ENCODE measurements at places on chromosomes 4 and X.

DNA sequence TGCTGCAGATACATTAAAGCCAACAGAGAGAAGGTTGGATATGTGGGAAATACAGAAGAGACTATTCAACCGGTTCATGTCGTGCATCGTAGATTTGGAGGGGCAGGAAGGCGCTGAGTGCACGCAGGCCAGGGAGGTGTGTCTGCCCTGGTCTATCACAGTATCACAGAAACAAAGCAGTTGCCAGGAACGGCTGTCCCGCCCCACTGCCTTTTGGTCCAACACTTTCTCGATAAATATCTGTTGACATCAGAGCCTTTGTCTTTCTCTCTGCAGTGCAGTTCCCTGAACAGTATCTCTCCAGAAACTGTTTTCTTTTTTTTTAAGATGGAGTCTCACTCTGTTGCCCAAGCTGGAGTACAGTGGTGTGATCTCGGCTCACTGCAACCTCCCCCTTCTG, 151.1 kb upstream of the BCOR start:
- DNase-seq, result no peak

DNA sequence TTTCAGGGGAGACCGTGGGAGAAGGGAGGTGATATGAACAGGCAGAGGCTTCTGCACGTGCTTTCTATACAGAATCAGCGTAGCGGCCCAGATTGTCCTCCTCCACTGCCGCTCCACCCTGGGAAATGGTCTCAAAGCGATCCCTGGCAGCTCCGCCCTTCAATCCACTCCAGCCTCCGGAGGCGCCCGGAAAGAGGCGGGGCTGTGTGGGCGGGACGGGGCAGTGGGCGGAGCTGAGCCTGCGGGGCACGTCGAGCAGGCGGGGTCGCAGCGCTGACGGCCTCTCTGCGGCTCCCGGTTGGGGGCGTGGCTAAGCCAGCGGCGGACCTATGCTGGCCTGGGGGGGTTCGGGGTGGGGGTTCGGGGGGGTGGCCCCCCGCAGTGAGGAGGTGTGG, 210 bp upstream of the SMIM10L2A start:
- peak; percentile 64 for DNase-seq

- DNase-seq, result no peak
Observed at GRCh38 chr4:155675709-155676429, 9.2 kb downstream of the GUCY1A1 start.

DNA sequence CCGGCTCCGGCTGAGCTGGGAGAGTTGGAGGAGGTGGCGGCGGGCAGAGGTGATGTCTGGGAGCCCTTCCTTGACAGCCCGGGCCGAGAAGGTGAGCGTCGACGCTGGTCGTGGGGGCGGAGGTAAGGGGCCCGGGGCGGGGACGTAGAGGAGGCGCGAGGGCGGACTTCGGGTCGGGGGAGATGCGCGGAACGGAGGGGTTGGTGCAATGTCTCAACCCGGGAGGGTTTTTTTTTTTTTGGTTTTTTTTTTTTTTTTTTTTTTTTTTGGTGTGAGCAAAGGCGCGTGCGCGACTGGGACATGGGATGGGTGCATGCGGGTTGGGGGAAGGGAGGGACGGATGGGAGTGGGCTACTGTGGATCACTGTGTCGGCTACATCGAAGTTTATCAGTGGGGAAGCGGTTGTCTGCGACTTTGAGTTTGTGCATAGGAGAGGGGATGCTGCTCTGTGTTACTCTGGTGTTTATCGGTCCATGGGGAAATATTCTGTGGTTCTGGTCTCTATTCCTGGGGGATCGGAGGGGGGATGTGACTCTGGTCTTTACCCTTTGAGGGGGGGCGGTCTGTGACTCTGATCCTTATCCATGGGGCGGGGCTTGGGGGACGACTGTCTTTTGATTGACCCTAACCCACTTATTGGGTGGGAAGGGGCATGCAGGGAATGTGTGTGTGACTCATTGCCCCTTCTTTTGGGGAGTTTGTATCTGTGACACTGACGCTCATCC, 537 bp downstream of the RBM10 start:
- DNase-seq, result no peak

- DNase-seq, result no peak
Observed at GRCh38 chrX:12443534-12444098, 305.3 kb downstream of the FRMPD4 start.

GRCh38 chr4:113810906-113811305, 49.4 kb upstream of the CAMK2D start:
- DNase-seq, result no peak

GRCh38 chr4:59387759-59388758, 1812.1 kb upstream of the ADGRL3 start:
- DNase-seq, result no peak

GRCh38 chr4:128782076-128782715, 27.3 kb upstream of the JADE1 start:
- DNase-seq, result no peak

DNA sequence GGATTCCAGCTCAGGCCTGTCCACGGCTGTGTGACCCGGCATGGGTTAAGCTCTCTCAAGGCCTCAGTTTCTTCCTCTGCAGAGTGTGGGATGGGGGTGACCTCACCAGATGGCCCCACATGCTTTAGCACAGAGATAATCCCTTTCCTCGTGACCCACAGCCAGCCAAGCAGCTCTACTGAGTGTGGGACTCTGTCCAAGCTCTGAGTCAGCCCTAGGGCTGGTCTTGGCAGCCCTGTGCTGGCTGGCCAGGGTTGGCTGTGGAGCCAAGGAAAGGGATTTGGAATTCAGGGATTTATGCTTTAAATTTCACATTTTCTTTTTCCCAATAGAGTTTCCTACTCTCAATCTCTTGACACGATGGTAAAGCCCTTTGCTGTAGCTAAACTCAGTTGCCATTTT, 19.7 kb upstream of the SPON2 start:
- peak; percentile 84 for DNase-seq

- DNase-seq, result no peak
Observed at GRCh38 chr4:15250021-15250441, 177.8 kb upstream of the C1QTNF7 start.

DNA sequence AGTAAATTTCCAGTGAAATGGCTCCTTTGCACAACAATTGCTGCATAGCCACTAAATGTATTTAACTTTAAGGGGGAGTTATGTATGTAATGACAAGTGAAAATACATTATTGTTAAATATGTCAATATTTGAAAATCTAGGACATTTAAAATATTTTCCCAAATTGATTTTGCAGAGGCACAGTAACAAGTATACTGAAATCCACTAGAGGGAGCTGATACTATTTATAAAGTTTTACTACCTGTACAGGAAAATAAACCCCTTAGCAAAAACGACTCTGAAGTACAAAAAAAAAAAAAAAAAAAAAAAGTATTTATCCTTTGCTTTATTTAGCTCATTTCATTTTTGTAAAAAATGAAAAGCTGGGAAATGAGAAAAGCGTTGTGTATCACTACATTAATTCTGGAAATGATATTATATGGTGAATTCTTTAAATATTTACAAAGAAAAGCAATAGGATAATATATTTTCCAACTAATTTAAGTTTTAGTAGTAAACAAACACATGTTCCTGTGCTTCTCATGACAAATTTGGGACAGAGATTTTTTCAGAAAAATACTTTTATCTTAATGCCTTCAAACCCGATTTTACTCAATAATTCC, 727.7 kb downstream of the DMD start:
- DNase-seq, result no peak

DNA sequence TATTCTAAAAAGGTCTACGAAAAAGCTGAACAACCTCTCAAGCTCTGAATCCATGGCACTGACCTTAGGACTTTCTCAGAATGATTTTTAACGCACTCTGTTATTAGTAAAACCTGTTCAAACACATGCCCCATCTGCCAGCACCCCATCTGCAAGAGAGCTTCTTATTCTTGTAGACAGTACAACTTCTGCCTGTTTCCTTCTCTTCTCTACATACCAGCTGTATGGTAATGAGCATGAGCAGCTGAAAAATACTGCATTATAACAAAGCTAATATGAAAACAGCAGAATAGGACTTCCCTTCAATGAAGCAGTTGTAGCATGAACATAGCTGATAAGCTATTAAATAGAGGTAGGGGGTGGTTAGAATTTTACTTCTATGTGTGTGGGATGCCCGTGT, 167.9 kb downstream of the FBXW7 start:
- DNase-seq, result no peak

DNA sequence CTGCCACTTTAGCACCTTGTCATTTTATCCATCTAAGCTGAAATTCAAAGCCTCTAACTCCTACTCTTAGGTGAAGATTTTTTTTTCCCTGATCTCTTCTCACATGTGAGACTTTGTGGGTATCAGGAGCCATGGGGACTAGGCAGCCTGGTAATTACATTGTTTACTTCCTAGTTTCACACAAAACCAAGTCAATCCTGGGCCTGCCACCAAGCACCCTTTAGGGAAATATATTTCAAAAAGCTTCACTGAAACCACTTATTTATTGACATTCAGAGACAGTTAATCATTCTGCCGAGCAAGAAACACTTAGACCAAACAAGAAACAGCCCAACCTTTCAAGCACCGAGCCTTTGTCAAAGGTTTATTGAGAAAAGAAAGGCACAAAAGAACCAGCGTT, 200.0 kb downstream of the RELL1 start:
- DNase-seq, result no peak

DNA sequence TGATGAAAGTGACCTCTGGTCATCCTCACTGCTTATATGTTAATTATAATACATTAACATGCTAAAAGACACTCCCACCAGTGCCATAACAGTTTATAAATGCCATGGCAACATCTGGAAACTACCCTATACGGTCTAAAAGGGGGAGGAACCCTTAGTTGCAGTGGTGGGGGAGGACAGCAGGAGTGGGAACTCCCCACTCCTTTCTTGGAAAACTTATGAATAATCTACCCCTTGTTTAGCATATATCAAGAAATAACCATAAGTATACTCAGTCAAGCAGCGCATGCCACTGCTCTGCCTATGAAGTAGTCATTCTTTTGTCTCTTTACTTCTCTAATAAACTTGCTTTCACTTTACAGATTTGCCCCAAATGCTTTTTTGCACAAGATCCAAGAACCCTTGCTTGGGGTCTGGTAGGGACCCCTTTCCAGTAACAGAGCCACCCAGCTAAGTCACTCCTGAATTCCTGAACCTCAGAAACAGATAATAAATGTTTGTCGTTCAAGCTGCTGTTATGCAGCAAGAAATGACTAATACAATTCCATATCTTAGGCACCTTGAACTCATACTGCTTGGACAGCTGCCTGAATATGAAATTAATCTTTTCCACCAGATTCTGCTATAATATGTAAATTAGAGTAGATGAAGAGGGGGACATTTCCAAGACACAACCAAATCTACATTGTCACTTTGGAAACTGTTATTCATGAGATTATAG, 14.4 kb upstream of the REPS2 start:
- DNase-seq, result no peak

DNA sequence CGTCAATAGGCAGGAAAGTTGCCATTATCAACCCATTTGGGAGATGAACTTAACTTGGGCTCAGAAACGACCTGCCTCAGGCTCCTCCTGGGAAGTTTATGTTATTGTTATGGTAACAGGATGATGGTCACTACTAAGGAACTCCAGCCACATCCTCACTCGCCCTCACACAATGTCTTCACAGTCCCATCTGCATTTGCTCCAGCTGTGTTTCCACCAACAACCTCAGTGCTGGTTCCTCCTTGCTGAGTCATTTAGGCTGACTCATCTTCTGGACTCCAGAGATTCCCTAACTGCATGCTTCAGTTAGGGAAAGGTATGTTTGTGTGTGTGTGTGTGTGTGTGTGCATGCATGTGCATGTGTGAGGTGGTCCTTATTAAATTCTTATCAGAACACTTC, 293.4 kb upstream of the BOD1L1 start:
- peak; percentile 21 for DNase-seq

GRCh38 chrX:47507153-47507867, 24.3 kb upstream of the ZNF41 start:
- no peak for DNase-seq

GRCh38 chrX:119427024-119427794, 28.1 kb downstream of the SLC25A43 start:
- DNase-seq, result no peak

DNA sequence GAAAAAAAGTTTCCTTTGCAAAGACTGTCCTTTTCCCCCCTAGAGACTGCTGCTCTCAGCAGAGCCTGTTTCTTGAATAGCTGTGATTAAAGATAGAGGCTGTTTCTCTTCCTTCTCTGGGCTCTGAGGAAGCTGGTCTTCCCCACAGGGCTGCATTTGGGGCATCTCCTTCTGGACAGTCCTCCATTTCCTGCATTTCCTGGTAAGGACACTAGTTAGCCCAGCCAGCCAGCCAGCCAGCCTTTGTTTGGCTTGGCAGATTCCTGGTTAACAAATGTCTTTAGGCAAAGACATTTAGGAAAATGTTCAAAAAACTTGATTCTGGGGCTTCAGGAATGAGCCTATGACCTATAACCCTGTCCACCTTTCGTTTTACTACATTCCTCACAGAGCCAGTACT, 34.0 kb upstream of the PLAC1 start:
- DNase-seq, result no peak

DNA sequence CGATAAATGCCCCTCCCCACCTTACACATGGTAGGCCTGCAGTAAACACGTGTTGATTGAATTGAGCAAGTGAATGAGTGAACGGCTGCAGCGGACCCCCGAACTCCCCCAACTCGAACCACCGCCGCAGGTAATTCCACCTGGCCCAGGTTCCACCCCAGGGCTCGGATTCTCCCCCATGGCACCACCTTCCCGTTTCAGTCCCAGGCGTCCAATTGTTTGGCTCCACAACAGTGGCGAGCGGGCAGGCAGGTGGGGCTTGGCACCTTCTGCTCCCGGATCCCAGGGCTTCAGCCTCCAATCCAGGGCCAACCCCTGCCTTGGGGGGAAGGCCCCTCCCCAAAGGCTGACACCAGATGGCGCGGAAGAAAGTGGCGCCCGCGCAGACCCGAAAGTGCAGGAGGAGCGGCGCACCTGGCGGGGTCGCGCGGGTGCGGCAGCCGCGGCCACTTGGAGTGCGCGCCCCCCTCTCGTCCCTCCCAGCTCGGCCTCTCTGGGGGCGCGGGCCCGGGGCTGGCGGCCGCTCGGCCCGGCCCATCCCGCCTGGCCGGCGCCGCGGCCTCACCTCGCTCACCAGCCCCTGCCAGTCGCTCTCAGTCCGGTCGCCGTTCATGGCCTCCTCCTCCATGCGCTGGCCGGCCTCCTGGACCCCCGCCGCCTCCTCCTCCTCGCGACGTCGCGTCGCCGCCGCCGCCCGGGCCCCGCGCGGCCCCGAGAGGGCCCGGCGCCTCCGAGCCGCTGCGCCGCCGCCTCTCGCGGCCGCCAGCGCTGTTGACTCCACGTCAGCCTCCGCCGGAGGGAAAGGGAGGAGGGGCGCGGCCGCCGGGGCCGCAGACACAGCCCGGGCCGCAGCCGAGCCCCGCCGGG, at the start of gene CCDC149:
Gene CCDC149, minus strand, starts transcription at position 791 of the 867 bp plus-strand sequence. Its CDS starts 178 bp downstream, at position 613.
- peak; percentile 79 for DNase-seq

DNA sequence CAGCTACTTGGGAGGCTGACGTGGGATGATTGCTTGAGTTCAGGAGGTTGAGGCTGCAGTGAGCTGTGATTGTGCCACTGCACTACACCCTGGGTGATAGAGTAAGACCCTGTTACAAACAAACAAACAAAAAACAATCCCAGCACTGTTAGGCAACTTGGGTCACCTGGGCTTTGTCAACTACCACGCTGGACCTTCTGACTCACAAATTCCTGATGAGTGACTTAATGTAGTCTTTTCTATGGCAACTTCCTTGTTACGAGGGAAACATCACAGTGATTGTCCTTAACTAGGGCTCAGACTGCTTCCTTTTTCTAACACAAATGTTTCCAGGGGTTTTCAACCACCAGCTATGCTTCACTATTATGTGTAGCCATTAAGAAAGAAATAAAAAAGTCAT, 128.8 kb upstream of the GPC4 start:
- no peak for DNase-seq

GRCh38 chr4:16942491-16942890, 44.0 kb upstream of the LDB2 start:
- DNase-seq, result no peak

- DNase-seq, result no peak
Observed at GRCh38 chr4:8427761-8428287, 12.7 kb downstream of the ACOX3 start.

GRCh38 chrX:30593440-30594200, 16.1 kb upstream of the TASL start:
- DNase-seq, result no peak

Data from 8988T (cell line).